Activated naive CD8-positive, alpha-beta T cell treated with anti-CD3 and anti-CD28 coated beads, Interleukin-2, amount 50 U/mL, for 16 hours (primary cell): ENCODE measurements at places on chromosomes 4 and X.

DNA sequence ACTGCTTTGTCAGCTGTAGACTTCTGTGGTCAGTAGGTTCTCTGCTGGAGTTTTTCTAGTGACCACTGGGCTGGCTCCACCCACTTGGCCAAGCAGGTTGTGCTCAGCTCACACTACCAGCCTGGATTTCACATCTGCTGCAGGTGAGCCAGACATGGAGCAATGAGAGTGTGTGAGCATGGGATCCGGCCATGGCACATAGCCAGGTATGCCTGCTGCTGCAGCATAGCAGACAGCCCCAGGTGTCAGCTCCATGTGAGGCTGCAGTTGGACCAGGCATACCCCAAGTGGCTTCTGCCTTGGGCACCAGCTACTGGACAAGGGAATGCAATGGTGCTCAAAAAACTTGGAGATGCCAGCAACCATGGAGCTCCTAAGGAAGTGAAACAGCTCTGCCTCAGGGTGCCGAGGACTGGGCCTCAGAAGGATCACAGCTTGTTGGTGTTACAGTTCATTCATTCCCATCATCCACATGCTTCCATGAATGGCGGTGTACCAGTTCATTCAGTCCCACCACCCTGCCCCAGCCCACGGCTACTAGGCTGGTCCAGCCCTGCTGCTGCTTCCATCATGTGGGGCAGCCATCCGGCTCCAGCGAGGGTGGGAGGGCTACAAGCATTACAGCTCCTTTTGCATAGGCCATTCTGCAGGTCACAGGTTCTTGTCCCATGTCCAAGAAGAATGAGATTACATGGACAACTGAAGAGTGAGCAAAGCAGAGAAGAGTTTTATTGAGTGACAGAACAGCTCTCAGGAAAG lies 389.1 kb upstream of the PCDH7 start:
- DNase-seq, result no peak

GRCh38 chr4:65242156-65242846 lies 428.0 kb downstream of the EPHA5 start:
- DNase-seq, result no peak

DNA sequence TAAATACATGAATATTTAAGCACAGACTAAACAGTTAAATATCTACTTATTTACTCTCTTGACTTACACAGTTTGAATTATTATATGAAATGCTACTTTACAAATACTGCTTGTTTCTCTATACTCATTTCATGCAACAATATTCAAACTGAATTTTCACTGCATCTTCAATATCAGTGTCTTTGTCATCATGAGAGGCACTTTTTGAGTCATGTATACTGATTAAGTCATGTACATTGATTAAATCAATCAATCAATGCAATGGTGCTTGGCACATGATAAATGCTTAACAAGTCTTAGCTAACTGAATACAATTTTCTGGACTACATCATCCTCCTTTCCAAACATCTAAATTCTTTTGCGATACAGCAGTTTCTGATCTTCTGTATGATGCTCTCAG lies 67.1 kb downstream of the CHM start:
- no peak for DNase-seq

DNA sequence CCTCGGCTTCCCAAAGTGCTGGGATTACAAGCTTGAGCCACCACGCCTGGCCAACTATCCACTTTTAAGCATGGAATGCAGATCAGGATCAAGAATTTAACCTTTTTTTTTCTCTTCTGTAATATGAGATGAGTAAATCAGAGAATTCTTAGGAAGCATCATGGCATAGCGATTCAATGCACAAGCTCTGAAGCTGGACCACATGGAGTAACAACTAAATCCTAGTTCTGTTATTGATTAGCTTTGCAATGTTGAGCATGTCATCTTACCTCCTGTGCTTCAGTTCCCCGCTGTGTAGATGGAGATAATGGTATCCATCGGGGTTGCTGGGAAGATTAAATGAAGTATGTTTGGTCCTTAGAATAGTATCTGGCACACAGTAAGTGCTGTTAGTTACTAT lies 1.9 kb upstream of the SNX25 start:
- DNase-seq, result no peak

DNA sequence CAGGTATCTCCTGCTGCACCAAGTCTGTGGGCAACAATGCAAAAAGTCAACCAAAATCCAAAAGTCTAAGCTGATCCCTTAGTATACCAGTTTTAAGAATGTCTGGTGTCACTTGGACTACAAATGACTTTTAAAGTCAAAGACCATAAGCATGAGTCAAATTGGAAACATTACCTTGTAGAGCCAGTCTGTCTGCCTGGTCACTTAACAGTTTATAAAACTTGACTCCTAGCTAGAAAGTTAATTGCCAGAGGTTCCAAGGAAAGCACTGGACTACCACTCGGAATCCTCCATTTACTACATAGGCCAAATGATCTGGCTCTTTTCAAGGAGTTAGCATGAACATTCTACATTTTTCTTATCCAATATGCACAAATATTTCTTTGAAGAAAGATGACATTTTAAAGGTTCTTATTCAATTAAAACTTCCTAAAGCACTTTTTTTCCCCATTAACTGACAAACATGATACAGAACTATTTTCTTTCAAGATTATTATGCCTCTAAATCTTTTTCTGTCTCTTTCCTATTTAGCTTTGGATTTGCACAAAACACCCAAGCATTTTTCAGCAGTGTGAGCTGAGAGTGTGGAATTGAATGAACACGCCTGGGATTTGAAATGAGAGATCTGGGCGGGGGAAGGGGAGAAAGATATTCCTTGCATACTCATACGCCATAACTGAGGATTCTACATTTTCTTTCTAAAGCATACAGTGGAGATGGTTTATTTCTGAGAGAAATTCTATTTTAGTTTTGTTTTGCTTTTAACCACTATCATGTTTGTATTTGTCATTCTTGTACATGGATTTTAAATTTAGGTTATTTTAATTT lies 188.4 kb downstream of the SHROOM3 start:
- no peak for DNase-seq

GRCh38 chr4:168825975-168826374 lies 184.1 kb downstream of the CBR4 start:
- DNase-seq, result no peak

GRCh38 chr4:118774321-118774720 lies 61.6 kb downstream of the SEC24D start:
- DNase-seq, result no peak

GRCh38 chr4:7828011-7828720 lies 111.5 kb downstream of the AFAP1 start:
- no peak for DNase-seq

GRCh38 chrX:135973025-135973547 lies 702 bp downstream of the MMGT1 start:
- no peak for DNase-seq
